ENCODE measurements at places on chromosomes 7 and 10.

DNA sequence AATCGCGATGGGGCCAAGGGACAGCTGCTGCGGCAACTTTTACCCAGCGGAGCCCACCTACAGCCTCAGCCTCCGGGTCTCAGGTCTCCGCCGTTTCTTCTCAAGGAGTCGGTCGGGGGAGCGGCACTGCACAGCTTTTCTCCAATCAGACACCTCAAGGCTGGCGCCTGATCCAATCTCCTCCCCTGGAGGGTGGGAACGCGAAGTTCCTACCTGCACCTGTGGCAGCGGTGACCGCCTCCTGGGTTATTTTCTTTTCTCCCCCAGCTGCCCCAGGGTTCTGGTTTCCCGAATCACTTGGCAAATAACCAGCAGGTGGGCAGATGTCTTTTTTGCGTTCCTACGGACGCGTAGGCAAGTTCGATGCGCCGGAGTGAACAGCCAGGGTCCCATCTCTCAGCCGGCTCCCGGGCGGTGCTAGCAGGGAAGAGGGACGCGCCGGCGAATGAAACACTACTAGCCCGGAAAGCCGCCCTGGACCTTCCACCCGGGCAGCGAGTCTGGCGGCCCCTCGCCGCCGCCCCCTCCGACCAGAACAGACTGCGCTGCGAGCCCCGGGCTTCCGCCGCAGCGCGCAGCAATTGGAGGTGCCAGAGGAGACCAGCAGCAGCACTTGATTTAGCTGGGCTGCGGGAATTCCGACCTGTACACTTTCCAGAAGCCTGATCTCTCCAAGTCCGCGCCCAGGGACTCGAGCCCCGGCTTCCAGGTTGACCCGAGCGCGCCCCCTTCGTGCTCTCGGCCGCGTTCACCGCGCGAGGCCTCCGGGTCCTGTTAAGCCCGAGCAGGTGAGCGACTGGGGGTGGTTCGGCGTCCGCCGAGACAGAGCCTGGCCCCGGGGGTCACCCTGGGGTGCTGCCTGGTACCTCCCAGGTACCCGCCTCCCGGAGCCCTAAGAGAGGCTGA is at the start of gene PRR15:
Gene PRR15, plus strand, starts transcription at position 246 of the 906 bp plus-strand sequence. CDS start 2,495 bp downstream, outside the sequence.
- no peak for DNase-seq

- no peak for DNase-seq
Observed at GRCh38 chr10:29553544-29554250, 81.1 kb downstream of the SVIL start.

- DNase-seq: no peak
Observed at GRCh38 chr7:115363916-115364315, 442.0 kb downstream of the MDFIC start.

DNA sequence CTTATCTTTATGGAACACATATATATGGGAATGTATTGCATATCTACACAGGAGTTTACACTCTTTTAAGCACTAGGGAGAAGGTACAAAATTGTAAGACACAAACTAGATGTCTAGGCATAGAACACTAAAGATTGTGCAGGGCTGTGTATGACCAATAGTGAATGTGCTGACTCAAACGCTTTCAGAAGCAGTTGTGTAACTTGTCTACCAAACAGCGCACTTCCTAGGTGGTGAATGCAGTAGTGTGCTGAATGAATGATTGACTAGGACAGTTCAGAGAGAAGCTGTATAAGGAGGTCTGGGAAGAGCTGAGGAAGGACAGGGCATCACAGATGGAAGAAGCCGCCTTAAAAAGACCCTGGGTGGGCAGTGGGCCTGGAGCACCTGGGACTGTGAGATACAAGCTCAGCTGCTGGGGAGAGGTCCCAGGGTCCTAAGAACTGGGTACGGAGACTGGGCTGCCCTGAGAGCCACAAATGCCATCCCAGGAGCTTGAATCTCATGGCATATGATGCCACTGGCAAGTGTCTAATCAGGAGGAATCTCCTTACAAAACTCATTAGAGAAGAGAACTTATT is 14.2 kb downstream of the CLRN3 start:
- DNase-seq: peak; percentile 12

All from AML-193 (cell line).